Stromal cell of bone marrow (primary cell): ENCODE measurements at places on chromosomes 13 and 19.
A peak's percentile ranks its signal among the peaks of the same experiment; 100 is the strongest.

GRCh38 chr19:1110809-1111640, 7.2 kb downstream of the GPX4 start:
- no peak for DNase-seq

- no peak for DNase-seq
Observed at GRCh38 chr13:64420181-64420580, 2810.0 kb downstream of the PCDH9 start.

DNA sequence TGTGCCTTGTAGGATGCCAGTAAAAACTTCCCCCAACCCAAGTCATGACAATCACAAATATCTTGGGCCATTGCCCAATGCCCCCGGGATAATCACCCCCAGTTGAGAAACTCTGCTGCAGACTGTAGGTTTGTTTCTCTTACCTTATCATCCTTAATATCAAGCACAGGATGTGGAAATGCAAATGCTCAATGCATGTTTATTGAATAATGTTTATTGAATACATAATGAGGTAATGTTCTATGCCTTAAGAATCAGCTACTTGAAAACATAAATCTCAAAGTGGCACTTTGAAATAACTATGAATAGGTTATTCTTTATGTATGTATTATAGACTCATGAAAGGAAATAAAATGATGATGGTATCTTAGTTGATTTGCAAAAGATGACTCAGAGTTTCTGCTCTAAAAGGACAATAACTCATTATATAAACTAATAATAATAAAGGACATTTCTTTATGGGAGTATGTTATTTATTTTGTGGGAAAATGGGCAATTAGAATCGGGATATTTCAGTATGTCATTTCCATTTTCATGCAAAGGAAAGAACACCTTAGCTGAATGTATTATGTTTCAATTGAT, 414.2 kb downstream of the EFNB2 start:
- DNase-seq: no peak

- no peak for DNase-seq
Observed at GRCh38 chr19:30001791-30002190, 59.8 kb downstream of the URI1 start.

- DNase-seq: no peak
Observed at GRCh38 chr19:19043481-19043880, 10.1 kb downstream of the ARMC6 start.

GRCh38 chr13:106651442-106651841, 83.5 kb upstream of the ARGLU1 start:
- no peak for DNase-seq

GRCh38 chr19:51098365-51099046, 9.7 kb downstream of the CTU1 start:
- no peak for DNase-seq

DNA sequence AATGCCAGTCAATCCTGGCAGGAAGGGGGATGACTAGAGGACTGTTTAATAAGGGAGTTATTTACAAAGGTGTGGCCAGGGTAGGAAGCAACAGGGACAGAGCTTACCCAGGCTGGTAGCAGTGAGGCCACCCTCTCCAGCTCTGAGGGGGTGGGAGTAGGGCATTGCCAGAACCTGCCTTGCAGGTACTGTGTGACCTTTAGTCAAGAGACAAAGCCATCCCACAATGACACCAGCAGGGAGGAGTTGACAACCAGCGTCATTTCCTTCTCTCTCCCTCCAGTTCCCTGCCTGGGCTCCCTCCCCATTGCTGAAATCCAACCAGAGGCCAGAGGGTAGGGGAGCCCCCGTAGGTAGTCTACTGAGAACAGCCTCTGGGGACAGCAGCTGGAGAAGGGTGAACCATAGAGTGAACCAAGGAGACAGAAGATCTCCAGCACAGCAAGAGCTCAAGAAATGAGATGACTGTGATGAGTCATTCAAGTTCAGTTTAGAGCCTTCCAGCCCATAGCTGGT, 33.3 kb upstream of the SPATA13 start:
- no peak for DNase-seq

DNA sequence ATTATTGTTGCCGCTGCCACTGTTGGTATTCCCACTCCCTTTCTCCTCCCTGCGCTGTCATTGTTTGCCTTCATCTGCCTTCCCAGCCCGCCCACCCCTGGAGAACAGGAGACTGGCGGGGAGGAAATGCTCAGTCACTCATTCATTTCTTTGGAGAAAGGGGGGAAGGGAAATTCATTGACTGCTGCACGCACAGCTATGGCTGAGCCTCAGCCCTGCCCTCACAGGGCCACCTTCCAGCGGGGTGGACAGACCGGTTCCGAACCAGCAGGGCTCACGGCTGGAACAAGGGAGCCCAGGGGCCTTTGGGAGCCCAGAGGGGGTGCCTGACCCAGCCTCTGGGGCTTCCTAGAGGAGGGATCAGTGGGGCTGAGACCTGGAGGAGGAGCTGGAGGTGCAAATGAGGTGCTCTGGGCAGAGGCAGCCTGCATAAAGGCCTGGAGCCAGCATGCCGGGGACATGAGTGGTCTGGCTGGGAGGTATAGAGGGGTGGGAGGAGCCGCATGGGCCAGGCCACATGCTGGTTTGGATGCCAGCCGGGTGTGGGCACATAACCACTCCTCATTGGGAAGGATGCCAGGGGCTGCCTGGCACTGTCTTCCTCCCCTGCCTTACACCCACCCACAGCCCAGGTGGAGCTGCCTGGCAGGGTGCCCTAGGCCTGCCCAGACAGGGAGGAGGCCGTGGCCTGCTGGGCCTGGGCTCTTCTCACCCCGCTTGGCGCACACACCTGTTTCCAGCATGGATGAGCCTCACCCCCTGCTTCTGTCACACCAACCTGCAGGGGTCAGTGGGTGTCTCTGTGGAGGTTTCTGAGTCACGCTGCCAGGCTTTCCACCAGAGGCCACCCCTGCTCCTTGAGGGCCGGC, 26.8 kb downstream of the PPP5C start:
- DNase-seq: peak; percentile 28

DNA sequence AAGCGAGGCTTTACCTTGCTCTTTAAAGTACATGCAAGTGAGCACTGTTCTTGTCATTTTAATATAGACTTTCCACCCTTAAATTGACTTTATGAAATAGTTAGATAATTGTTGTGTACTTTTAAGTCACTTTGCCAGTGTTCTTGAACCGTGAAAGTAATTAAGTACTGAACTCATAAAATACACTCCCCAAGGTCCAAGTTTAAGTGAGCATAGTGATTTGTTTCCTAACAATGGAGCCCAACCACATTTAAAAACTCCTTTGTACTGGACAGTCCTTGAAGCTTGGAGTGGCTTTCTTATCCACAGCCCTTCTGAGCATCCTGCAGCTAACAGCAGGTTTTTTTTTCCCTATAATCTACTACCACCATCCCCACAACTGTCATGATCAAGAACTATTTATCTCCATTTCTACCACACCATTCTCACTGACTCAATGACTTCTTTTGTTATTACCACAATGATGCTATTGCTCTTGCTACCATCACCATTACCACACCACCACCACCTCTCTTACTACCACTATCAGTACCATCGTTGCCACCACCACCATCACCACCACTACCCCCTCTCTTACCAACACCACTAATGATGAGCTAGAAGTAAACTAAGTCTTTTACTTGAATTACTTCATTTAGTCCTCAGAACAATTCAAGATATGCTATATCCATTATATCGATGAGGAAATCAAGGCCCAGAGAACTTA, 452.6 kb downstream of the DIAPH3 start:
- DNase-seq: no peak

GRCh38 chr13:23789576-23790346, 99.4 kb downstream of the MIPEP start:
- no peak for DNase-seq

GRCh38 chr19:35170359-35171061, 16.0 kb downstream of the FXYD5 start:
- no peak for DNase-seq

DNA sequence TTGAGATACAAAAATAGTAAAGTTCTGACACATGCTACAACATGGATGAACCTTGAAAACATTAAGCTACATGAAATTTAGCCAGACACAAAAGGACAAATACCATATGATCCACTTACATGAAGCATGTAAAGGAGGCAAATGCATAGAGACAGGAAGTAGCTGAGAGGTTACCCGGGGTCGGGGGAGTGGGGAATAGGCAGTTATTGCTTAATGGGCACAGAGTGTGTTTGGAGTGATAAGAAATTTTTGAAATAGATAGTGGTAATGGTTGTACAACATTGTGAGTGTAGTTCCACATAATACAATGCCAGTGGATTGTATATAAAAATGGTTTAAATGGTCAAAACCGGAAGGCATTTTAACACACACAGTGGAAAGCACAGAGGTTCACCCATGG, 4.3 kb downstream of the N4BP2L1 start:
- DNase-seq: no peak

- DNase-seq: no peak
Observed at GRCh38 chr19:16896146-16897028, 7.6 kb downstream of the F2RL3 start.

- DNase-seq: no peak
Observed at GRCh38 chr19:805166-805551, 7.9 kb downstream of the PTBP1 start.

DNA sequence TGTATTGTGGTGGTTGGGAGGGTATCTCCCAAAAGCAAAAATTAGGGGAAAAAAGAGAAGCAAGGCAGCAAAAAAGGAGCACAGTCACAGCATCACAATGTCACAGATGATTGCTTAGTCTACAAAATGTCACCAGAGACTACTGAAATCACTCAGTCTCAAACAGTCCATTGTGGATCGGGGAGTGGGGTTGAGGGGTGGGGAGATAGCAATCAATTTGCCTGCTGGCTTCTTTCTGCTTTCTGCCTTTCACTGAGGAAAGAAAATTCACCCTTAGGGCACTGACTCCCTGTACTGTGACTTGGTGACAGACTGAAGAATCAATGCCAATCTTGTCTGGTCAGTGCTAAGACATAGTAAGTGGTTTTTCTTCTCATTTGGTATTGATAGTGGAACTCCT, 2127.1 kb upstream of the PCDH20 start:
- DNase-seq: no peak

DNA sequence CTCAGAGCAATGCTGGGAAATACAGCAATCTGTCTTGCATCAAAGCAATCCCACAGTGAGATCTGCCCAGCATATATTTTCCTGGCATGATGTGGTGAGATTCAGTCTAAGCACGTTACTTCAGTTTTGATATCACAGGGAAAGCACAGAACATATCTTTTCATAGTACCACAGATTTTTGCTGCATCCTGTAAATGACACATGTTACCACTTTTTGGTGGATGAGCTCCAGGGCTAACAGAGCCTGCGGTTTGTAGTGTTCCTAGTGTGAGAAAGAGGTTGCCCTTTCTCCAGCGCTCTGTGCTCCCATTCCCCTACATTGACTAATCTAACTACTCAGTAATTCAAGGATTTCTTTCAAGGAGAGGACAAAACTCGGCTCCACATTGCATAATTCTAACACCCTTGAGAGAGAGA, 409.0 kb downstream of the GPC6 start:
- DNase-seq: peak; percentile 90

GRCh38 chr13:21006141-21007005, 55.0 kb downstream of the LATS2 start:
- DNase-seq: no peak

DNA sequence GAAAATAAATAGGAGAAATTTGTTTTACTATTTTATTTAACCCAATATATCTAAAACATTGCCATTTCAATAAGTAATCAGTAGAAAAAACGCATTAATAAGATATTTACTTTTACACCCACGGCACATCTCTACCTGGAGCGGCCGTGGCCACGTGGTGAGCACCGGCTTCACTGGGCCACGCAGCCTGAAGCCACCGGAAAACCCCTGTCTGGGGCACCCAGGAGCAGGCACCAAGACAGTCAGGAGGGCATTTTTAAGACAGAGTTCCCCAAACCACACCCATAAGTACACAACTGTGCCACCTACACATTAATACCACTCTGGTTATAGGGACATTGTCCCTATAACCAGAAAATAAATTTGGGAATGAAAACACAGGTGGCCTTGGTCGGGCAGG, 80.9 kb downstream of the SPACA7 start:
- no peak for DNase-seq

- no peak for DNase-seq
Observed at GRCh38 chr13:76363682-76364289, 522.4 kb downstream of the KCTD12 start.

GRCh38 chr13:44797685-44798084, 191.6 kb downstream of the NUFIP1 start:
- DNase-seq: no peak

DNA sequence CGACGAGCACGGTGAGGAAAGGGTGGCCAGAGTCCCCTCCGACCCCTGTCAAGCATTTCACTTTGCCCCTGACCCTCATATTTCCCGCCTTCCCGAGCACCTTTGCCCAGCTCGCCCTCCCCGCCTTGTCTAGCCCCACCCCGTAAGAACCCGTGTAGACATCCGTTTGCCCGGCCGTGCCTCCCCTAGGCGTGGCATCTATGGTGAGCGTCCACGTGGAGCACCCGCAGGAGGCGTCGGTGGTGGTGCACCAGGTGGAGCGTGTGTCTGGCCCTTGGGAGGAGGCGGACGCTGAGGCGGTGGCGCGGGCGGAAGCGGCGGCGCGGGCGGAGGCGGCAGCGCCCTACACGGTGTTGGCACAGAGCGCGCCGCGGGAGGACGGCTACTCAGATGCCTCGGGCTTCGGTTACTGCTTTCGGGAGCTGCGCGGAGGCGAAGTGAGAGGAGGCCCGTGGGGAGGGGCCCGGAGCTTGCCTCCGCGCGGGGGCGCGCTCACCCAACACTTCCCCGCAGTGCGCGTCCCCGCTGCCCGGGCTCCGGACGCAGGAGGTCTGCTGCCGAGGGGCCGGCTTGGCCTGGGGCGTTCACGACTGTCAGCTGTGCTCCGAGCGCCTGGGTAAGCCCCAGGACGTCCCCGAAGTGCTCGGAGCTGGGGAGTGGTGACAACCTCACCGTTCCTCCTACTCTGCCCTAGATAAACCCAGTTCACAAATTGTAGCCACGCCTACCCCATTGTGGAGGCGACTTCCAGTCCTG, 4.2 kb downstream of the LTBP4 start:
- no peak for DNase-seq

DNA sequence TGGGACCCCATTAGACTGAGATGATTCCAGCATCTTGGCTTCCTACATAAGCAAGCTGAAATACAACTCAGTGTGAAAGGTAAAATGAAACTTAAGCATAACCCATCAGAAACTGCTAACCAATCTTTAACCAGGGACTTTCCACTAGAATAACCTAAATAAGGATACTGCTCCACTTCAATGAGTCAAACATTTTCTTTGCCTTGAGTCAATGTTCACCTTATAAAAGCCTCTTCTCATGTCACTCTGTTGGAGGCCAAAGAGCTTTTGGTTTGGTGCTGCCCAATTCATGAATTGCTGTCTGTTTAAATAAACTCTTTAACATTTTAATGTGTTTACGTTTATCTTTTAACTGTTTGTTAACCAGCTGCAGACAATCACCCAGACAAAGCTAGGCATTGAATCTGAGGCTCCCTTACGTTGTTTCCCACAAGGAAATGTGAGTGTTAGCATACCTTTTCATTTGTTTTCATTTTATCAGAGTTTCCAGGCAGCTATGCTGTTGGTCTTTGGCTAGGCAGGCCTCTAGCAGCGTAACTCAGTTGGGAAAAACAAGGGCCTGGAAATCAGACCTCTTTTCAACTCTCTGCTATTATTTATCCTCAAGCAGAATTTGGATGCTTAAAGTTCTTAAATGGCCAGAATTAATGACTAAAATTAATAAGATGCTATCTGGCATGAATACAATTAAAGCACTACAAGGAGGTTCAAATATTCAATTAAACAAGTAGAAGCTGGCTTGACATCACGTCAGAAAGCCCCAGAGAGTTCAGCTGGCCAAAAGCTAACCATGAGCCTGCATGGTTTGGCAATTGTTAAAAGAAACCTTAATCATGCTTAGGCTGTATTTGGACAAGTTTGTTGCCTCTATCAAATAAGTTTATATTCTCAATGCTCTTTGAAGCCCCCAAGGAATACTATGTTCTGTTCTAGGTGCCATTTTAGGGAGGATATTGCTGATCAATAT, 200.2 kb downstream of the DCLK1 start:
- no peak for DNase-seq
